ENCODE measurements at places on chromosomes 3 and 15.

- no peak for DNase-seq
These were observed 10.7 kb downstream of the EHD4 start for GRCh38 chr15:41961595-41962202.

- no peak for DNase-seq
These were observed 795 bp upstream of the MYNN start for GRCh38 chr3:169772305-169772896.

DNA sequence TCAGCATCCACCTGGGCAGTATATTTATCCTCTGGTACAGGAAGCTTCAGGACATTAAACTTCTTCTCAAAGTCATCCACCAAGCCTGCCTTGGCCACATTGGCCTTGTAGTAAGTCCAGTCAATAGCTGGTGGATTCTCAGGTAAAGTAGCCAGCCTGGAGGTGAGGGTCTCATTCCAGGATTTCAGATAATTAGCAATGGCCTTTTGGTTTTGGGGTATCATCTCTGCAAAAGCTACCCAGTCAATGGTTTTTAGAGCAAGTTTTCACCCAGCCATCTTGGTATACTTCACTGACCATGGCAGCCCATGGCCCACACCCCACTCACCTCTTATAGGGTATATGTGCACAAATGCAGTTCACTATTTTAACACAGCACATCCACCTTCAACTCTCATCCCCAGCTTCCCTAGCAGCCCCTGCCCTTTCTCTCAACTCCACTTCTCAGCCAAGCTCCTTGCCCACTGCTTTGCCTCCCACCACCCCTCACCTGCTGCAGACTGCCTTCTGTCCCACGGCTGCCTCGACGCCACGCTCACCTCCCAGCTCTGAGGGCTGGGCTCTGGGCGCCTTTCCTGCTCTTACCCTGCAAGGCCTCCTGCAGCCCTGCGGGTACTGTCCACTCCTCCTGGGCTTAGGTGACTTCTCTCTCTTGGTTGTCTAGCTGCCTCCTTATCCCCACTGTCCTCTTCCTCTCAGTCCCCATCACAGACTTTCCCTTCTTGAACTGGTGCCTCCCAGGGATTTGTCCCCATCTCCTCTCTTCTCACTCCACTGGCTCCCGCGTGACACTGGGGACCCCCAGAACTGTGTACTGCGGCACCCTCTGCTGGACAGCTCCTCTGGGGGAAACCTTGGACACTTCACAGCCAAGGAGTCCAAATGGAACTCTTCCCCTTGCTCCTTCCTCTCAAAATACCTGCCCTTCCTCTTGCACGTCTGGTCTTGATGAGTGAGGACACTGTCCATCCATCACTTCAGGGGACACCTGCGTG lies 1.7 kb upstream of the TGM5 start:
- DNase-seq = peak; percentile 45

- no peak for DNase-seq
These were observed 305.2 kb upstream of the SEMA6D start for GRCh38 chr15:47412136-47412535.

DNA sequence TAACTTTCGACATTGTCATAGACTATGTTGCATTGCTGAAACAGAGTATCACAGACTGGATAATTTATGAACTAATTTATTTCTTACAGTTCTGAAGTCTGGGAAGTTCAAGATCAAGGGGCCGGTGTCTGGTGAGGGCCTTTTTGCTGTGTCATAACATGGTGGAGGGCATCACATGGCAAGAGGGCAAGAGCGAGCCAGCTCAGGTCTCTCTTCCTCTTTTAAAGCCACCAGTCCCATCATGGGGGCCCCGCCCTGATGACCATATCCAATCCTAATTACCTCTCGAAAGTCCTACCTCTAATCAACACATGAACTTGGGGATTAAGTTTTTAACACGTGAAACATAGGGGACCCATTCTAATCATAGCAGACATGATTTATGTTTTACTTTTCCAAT lies 33.5 kb upstream of the DCUN1D1 start:
- no peak for DNase-seq

GRCh38 chr15:55241891-55242290 lies 45.1 kb upstream of the RSL24D1 start:
- DNase-seq = no peak
